ENCODE measurements at places on chromosomes 12 and 14.
A peak's percentile ranks its signal among the peaks of the same experiment; 100 is the strongest.

- DNase-seq, result no peak
These were observed 58.7 kb downstream of the GNS start for GRCh38 chr12:64700532-64700931.

GRCh38 chr14:32932914-32933628 lies 5.6 kb upstream of the NPAS3 start:
- DNase-seq, result peak; percentile 41

- no peak for DNase-seq
These were observed 307.3 kb upstream of the DIO3 start for GRCh38 chr14:101253948-101254347.

- DNase-seq, result no peak
These were observed 24.2 kb upstream of the NT5DC3 start for GRCh38 chr12:103865151-103865730.

DNA sequence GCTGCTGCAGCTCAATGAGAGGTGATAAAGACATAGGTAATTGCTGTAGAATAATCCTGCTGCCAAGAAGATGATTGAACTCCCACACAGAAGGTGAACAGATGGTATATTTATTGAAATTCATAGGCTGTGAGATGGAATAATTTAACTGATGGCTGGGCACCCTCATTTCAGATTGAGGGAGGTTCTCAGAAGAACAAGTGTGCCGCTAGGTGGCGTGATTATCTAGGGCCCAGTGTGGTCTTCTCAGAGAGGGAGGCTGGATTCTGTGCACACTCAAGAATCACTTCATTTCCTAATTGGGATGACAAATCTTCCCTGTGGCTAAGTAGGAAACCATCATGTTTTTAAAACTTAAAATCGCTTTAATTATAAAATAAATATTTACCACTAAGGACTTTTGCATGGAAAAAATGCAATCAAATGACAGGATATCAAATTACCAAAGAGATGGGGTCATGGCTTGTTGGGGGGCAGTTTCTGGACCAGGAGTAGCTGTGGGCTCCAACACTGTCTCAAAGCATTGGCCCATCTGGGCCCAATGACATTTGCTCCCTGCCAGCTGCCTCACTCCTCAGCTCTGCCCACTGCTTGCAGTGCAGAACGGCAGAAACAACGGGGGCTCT lies 132.3 kb downstream of the SNAPC1 start:
- peak; percentile 26 for DNase-seq

Measured in globus pallidus (tissue), 1 donor.